Right ventricle myocardium inferior (tissue), 1 donor: ENCODE measurements at places on chromosomes 2 and 18.

- no peak for DNase-seq
Measured at GRCh38 chr18:3869848-3870247, 419.9 kb downstream of the TGIF1 start.

DNA sequence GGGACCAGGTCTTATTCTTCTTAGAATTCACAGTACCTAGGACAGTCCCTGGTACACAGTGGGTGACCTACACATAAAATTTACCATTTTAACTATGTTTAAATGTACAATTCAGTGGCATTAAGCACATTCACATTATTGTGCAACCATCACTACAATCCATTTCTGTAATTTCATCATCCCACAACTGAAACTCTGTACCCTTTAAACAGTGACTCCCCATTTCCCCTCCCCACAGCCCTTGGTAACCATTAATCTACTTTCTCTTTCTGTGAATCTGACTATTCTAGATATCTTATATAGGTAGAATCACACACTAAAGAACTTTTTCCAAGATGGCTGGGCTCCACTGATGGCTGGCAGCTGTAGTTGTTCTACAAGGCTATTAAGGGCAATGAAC is 41.6 kb downstream of the GFPT1 start:
- no peak for DNase-seq

DNA sequence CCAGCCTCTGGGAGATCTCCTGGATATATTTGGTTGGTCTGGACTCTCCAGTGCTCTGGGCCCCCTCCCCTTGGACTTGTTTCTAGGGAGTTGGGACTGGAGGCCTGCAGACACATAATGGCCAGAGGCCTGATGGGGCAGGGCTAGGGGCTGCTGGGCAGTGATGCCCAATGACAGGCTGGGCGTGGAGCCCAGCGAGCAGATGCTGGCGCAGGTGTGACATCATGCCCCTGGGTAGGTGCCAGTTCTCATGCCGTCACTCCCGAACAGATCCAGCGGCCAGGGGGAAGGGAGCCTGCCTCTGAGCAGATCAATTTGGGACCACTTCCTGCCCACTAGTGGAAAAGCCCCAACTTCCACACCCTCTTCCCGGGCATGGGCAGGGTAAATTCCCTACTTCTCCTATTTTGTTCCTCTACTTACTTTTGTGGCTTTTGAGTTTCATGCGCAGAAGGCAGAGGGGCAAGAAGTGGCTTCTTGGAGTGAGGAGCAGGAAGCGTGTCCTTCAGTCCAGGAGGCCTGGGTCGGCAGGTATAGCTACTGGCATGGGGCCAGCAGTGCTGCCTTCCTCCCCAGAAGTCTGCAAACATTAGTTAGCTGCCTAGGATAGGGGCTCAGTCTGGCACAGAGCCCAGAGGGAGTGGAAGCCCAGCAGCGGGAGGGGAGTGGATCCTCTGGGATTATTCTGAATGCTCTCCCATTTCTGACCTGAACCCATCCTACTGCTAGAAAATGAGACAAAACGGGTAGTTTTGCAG is 6.1 kb downstream of the MPV17 start:
- no peak for DNase-seq

- DNase-seq: no peak
Measured at GRCh38 chr2:164760179-164760578, 81.4 kb downstream of the COBLL1 start.

DNA sequence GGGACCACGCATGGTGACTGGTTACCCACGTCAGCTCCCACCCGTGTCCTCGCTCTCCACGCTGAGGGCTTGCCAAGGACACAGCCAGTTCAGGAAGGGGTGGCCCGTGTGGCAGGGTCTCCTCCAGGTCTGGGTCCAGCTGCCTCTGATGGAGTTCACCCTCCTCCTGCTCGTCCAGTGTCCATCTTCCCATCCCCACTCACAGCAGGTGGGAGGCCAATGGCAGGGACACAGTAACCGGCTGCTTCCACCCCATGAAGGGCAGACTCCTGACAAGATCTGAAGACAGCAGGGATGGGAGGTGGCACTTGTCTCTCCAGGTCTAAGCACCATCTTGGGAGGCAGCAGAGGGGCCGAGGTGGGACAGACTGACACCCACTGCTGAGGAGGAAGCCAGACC is 106.4 kb downstream of the NDUFA10 start:
- no peak for DNase-seq

DNA sequence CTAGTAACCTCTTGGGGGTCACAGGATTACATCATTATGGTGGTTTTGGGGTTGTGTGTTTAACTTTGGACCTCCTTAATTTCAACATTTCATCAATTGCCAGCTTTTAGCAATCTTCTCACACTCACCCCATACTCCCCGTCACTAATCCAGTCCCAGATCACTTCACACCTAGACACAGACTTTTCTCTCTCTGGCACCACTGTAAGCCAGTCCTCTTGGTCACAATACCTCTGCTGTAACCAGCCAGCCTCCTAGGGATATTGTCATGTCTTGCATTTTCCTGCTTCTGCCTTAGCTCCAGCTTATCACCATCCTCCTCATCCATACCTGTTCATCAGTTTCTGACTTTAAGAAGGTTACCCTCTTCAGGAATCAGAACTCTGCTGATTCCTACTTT is 1.6 kb upstream of the STK17B start:
- no peak for DNase-seq

GRCh38 chr2:240912878-240913809 is 7.0 kb downstream of the CROCC2 start:
- DNase-seq: no peak

DNA sequence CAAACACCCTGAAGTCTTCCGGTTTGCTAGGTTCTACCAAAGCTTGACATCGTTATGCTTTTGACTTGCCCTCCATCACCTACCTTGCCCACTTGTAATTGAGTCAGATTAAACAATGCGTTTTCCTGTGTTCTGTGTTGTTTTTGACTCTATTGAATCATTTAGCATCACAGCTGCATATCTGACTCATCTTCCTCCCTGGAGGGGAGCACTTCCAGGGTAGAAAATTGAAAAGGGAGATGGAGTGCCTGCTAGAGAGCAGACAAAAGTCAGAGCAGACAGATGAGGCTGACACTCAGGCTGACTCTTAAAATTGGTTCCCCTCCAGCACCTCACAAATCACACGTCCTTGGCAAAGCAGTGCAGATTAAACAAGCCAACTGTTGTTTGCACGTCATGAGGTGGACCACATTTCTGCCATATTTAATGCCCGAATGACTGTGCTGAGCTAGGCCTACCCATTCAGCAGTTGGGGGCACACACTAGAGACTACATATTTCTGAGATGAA is 2.2 kb downstream of the MPP4 start:
- DNase-seq: no peak

- no peak for DNase-seq
Measured at GRCh38 chr2:157055660-157056199, 201.8 kb upstream of the GALNT5 start.

- no peak for DNase-seq
Measured at GRCh38 chr2:32732120-32732519, 104.3 kb downstream of the TTC27 start.

DNA sequence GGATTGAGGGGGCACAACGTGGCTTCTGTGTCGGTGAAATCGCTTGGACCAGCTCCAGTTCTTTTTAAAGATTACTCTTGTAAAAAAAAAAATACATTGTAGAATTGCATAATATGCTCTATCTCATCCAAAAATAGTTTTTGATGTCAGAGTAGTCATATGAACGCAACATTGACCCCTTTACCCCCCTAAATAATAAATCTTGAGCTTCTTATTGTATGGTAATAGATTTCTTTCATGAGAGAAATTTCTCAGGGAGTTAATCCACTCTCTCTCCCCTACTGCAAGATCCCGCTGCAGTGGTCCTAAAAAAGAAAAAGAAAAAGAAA is 50.2 kb upstream of the PAIP2B start:
- DNase-seq: no peak

GRCh38 chr18:48815581-48816324 is 135.0 kb downstream of the SMAD7 start:
- DNase-seq: no peak

DNA sequence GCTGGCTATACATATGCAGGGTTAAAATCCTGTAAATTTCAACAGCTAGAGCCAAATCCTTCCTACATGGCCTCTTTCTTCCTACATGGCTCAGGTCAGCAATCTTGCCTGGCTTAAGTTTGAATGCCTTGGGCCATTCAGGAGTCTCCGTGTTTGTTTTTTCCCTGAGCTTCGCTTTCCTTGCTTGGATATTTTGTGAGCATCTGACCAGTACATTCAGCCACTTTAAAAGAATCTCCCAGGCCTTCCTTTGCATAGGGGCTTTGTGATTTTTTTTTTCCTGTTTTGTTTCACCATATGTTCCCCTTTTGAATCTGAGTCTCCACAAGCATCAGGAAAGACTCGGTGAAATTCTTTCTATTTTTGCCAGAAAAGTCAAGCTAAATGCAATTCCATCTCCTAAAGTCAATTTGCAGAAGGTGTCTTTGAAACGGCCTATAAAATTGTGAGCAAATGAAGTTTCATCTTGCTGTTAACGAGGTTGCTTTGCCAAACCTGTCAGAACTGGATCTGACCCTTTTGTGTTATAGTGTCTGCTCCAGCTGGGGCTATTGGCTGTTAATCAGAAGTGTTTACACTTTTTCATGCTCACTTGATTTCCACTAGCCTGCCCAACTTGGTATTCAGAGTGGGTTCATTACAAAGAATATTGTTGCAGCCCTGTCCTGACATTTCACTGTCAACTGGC is 256.9 kb downstream of the DCC start:
- no peak for DNase-seq

DNA sequence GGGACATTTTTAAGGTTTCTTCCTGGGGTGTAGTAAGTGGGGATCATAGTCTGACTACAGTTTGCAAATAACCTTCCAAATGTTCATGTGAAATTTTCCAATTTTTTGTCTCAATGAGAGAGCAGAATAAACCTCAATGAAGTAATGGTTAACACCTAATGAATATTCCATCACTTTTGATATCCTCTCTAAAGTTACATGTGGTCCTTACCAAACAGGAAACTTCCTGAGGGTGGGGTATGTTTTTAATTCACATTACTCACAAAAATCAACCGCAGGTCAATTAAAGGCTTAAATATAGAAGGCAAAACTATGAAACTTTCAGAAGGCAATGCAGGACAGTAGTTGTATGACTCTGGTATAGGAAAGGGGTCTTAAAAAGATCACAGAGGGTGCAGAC is 13.2 kb downstream of the ZNF407 start:
- no peak for DNase-seq

- no peak for DNase-seq
Measured at GRCh38 chr2:96826546-96827278, 10.6 kb downstream of the CNNM3 start.

DNA sequence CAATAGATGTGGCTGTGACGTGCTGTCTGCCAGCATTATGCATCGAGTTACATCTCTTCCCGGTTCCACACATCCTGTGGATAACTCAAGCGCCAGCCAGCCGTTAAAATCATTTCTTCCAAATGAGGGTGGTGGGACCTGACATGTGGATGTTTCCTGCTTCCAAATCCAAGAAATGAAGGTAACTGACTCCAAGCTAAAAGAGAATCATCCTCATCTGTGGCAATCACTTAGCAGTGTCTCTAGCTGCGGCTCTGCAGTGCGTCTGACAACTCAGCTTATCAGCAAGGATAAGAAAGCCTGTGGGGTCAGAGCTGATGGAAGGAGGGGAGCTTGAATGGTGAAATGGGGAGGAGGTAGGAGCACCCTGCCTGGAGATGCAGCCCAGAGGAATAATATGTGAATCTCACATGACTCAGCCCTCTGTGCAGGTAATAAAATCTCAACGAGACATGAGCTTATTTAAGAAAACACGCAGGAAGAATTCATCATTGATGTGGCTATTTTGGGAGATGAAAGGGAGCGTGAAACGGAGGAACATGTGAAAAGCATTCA is 382.2 kb upstream of the TRIB2 start:
- no peak for DNase-seq

GRCh38 chr2:186299610-186300009 is 186.4 kb upstream of the ZC3H15 start:
- DNase-seq: no peak

- no peak for DNase-seq
Measured at GRCh38 chr2:223005496-223005895, 46.5 kb upstream of the KCNE4 start.

GRCh38 chr2:216006164-216006663 is 7.1 kb downstream of the MREG start:
- DNase-seq: no peak

- no peak for DNase-seq
Measured at GRCh38 chr2:41878056-41878455, 169.8 kb upstream of the PKDCC start.

- DNase-seq: no peak
Measured at GRCh38 chr2:233691443-233692433, 952 bp upstream of the UGT1A6 start.

DNA sequence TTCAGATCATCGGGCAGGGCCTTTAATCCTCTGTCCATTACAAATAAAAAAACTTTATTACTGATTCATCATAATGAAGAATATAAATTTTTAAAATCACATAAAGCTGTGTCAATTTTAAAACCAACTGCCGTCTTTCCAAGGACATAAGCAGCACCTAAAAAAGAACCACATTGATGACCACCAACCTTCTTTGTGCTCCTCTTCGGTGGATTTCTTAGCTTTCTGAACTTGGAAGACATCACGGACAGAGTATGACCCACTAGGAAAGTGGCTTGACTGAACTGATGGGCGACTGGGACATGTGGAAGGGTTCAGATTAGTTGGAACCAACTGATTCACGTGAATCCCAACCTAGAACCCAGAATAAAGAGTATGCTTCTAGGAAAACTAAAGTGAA is 68.9 kb downstream of the EIF5B start:
- DNase-seq: no peak

DNA sequence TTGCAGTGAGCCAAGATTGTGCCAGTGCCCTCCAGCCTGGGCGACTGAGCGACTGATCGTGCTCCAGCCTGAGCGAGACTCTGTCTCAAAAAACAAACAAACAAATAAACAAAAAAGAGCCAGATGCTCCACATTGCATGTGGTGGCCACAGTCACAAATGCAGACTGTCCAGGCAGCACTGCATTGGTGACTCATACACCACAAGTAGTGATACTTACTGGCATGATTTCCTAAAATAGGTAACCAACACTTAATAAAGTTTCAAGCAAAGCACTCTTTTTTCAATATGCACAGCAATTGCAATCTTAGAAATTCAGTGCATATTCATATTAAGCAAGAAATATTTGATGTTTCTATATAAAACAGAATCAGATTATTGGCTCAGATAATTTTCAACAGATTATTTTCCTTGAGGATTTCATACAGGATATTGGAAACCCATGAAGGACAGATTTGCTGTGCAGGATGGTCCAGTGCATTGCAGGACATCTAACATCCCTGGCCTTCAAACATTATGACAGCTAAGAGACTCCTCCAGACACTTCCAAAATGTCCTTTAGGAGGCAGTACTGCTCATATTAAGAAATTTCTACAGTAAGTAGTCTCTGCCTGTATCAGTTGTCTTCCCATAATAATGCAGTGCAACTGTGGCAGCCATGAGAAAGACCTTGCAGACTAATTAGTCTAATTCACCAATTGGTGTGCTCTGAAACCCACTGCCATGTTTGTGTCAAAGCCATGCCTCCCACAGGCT is 10.5 kb upstream of the SLC1A4 start:
- DNase-seq: no peak
